ENCODE measurements at places on chromosomes 1 and 21.

GRCh38 chr1:182716740-182717720 lies 32.6 kb upstream of the RGS8 start:
- no peak for DNase-seq

DNA sequence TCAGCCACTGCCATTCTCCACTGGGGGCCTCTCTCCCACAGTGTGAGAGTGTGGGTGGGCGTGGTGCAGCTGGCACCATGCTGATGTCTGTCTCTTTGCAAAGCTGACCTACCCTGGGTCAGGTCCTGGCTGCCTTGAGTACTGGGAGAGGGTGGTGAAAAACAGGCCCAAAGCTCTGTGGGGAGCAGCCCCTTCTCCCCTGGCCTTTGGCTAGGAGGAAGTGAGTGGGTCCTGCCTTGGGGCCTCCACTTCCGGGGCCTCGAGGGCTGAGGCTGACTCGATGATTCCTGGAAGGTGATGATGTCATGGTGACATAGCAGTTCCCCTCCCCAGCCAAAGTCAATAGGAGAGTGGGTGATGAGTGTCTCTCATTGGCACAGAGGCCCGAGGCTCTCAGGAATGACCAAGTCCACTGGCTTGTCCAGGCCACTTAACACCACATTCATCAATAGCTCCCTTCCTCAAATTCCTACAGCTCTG lies 53.0 kb downstream of the IER5 start:
- DNase-seq, result peak; percentile 70

DNA sequence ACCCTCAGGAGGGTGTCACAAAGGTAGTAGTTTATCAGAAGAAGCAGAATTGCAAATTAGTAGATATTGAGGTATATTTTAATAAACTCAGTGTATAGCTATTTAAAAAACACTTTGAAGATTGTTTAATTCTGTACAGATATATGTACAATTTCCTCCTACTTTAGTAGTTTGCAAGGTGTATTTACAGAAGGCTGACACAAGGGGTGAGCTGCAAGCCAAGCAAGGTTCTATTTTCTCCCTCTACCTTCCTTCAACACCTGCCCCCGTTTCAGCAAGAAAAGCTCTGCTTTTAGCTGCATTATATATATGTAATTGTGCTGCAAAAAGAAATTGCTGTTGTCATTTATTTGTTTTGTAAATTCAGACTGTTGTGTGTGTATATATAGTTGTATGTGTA lies 674.2 kb upstream of the PKN2 start:
- no peak for DNase-seq

GRCh38 chr1:166876540-166876838 lies 425 bp upstream of the TADA1 start:
- DNase-seq, result no peak

DNA sequence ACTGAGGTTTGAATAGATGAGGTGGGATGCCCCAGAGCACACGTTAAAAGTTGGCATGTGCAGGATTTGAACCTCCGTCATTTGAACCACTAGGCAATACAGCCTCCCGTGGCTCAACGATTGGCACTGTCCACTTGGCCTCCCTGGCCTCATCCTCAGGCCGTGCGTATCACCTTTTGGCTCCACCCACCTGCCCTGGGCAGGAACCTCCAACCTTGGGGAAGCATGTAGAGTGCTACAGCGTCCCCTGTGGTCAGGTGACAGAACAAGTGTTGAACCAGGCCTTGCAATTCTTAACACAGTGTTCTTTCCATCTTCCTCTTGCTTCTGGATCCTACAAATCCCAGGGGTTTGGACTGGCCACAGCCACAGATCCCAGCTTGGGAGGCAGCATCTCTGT lies 112.6 kb downstream of the PAX7 start:
- no peak for DNase-seq

- DNase-seq, result no peak
These were observed 53.1 kb downstream of the APP start for GRCh38 chr21:26117324-26117971.

GRCh38 chr1:151482017-151482416 lies 22.7 kb upstream of the POGZ start:
- no peak for DNase-seq

GRCh38 chr21:31470896-31471694 lies 127.0 kb upstream of the TIAM1 start:
- no peak for DNase-seq

- no peak for DNase-seq
These were observed 35.9 kb upstream of the KIF21B start for GRCh38 chr1:201059401-201059800.

DNA sequence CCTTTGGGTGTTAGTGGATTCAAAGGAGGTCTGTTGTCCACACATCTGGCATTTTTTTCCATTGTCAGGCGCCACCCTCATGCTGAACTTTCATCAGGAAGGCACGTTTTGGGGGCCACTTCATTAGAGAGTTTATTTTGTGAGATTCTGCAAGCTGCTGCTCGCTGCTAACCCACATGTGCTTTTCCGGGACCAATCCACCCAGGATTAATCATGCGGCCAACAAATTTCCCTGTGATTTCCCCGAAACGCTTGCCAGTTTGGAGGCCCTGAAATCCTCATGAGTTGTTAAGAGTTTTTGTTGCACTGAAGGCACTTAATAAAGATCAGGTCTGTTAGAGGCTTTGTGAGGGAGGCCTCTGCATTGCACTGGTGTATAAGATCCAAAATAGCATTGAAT lies 2.4 kb downstream of the PDPN start:
- peak; percentile 5 for DNase-seq

- peak; percentile 18 for DNase-seq
These were observed 189.6 kb downstream of the KAZN start for GRCh38 chr1:14788080-14788479.

- DNase-seq, result no peak
These were observed 110.2 kb downstream of the PSMG1 start for GRCh38 chr21:39073063-39073462.

DNA sequence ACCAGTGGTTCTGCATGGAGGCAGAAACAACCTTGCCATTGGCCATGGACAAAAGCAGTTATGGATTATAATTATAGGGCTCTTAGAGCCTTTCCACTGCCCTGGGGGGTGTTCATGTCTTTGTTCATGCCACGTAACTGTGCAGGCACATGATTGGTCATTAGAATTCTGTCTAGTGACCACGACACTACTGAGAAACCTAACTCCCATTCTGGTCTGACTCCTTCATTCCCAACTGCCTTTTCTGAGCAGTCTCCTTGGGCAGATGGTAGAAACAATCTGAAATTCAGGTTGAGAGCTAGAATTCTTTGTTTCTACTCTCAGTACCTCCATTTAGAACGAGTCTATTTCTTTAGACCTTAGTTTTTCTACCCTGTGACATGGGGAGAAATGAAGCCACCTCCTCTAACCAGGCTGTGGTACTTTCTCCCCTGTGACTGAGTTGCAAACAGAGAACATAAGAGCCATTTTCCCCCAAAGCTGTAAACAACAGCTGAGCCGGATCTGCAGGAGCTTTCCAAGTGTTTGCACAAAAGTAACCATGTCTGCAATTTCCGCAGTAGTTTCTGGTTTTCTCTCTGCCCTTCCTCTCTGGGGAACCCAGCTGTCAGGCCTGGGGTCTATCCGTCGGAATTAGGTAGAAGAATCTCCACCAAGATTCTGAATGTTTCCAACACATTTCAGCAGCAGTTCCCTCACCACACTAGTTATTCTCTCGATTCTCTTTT lies 37.7 kb upstream of the IPO9 start:
- no peak for DNase-seq

DNA sequence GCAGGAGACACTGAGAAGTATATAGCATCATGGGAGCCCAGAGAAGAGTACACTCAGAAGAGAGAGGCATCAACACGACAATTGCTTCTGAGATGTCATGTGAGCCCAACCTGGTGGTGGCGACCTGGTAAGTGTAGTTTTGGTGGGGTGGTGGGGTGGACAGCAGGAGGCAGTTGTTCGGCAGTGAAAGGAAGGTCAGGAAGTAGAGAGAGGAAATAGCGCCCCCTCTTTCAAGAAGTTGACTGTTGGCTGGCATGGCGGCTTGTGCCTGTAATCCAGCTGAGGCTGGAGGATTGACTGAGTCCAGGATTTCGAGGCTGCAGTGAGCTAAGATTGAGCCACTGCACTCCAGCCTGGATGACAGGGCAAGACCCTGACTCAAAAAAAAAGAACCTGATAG lies 12.6 kb downstream of the RSPO1 start:
- DNase-seq, result no peak

- peak; percentile 91 for DNase-seq
These were observed 15.3 kb upstream of the SRSF4 start for GRCh38 chr1:29196863-29197589.

- no peak for DNase-seq
These were observed 44.1 kb upstream of the RGS21 start for GRCh38 chr1:192272732-192273131.

GRCh38 chr1:15046487-15047165 lies 106.9 kb upstream of the TMEM51 start:
- DNase-seq, result peak; percentile 81

GRCh38 chr1:99115231-99115630 lies 110.6 kb upstream of the PLPPR5 start:
- DNase-seq, result peak; percentile 4

- peak; percentile 58 for DNase-seq
These were observed 62.3 kb upstream of the COL11A1 start for GRCh38 chr1:103170609-103171008.

- DNase-seq, result no peak
These were observed 490.4 kb downstream of the PTPRC start for GRCh38 chr1:199129247-199129646.

DNA sequence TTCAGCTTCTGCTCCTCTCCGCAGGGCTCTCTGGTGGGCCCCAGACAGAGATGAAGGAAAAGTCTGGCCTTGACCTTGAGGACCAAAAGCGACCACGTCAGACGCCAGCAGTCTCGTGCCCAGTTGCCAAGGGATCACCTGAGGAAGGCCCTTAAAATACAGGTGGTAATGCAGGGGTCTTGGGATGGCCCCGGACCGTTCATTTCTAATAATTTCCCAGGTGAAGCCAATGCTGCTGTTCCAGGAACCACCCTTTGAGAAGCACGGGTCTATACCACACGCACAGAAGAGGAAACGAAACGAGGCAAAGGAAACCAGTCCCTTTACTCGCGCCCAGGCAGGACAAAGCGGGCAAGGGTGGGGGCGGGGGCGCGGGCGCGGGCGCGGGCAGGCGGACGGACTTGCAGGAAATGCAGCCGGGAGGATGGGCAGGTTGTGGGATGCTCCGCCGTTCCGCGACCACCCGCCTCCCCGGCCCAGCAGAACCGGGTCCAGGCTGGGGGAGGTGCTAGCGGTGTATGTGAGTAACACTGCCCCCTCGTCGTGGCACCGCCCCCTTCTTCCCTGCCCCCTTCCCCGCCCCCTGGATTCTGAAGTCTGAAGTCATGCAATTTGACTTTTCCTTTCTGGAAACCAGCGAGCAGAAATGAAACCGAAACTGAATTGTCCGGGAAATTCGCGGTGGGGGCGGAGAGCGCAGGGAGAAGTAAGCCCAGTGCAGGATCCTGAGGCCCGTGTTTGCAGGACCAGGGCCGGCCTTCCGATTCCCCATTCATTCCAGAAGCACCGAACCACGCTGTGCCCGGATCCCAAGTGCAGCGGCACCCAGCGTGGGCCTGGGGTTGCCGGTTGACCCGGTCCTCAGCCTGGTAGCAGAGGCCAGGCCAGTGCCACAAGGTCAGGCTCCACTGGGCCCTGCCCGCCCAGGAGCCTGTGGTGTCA lies 5.8 kb upstream of the MX1 start:
- peak; percentile 92 for DNase-seq

DNA sequence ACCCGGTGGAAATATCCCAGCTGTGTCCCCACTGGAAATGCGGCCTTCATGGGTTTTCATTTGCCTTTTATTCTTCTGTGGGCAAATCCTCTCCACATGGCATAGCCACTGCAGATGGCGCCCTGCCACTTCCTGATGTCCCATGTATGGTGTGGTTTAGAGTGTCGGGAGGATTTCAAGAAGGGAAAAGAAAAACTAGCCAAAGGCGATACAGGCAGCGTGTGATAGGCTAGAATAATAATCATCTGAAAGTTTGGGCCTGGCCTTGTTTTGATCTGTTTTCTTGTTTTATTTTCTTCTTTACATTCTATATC lies 123.6 kb downstream of the PEX14 start:
- DNase-seq, result peak; percentile 28

DNA sequence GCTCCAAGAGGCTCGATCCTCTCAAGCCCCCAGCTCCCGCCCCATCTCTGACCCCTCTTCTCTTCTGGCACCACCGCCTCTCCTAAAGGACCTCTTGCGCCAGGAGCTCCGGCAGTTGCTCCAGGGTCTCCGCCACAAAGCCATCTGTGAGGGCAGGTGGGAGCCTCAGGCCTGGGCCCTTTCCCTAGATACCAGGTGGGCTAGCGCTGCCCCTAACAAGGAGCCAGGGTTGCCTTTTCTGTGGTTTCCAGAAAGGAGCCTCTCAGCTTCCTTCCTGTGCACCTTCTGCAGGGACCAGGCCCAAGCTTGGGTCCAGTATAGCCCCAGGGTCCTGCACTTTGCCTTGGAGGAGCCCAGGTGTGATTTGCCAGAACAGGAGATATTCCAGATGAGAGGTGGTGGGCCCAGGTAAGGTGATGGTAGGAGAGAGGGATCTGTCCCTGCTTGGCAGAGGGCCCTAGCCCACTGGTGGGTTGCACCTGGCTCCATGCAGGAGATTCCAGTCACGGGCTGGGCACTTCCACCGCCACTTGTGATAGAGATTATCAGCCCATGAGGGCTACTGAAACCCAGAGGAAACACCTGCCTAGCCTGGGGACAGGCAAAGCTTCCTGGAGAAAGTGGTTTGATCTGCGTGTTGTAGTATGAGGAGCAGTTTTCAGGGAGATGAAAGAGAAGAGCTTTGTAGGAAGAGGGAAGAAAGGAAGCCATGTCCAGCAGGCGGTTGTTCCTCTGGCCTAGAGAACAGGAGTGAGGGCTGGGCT lies 1.0 kb downstream of the CCDC24 start:
- DNase-seq, result no peak

- DNase-seq, result no peak
These were observed 4.1 kb downstream of the RUNX1 start for GRCh38 chr21:35044770-35045541.

- peak; percentile 60 for DNase-seq
These were observed 35.6 kb downstream of the LYST start for GRCh38 chr1:235831148-235831547.

- DNase-seq, result no peak
These were observed 1288.6 kb upstream of the TMPRSS15 start for GRCh38 chr21:19692231-19692630.

DNA sequence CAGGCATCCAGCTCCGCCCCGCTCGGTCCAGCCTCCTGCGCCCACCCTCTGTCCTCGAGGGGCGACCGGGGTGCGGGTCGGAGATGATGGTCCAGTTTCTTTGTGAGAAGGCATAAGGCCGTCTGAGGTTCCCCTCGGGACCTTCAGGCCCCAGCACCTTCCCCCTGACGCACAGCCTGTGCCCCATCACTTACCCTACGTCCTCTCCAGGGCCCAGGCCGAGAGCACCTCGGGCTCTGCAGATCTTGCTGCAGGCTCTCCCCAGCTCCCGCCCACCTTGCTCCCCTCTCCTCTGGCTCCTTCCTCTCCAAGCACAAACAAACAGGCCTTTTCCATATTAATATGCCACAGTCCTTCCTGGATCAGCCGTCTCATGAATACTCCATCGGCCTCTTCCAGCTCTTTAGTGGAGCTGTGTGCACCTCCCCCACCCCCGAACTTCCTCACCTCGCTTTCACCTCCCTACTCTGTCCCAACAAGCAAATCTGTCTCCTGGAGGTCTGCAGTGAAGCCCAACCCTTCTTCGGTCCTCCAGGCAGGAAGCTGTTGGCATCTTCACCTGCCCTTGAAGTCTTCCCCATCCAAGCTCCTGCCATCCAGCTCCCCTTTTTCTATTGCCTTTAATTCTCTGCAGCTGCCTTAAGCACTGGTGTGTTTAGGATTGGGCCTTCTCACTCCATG lies 448 bp upstream of the COL9A2 start:
- no peak for DNase-seq
